Germinal center (tissue), 1 donor: ENCODE measurements at places on chromosomes 11 and 22.

DNA sequence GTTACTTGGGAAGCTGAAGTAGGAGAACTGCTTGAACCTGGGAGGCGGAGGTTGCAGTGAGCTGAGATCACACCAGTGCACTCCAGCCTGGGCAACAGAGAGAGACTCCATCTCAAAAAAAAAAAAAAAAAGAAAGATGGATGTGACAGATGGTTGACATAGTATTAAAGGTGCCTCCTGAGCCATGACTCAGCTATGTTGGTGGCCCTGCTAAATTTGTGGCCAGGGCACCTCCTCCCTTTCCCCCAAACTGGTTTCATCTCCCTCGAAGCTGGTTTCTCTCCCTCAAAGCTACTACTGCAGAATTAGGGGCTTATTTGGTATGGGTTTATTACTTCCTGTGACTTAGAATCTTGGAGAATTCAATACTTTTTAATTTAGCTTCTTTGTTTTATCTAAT is 31.5 kb downstream of the SDHD start:
- DNase-seq = no peak

GRCh38 chr11:12483604-12484003 is 106.2 kb downstream of the PARVA start:
- no peak for DNase-seq

- DNase-seq = no peak
Measured at GRCh38 chr11:31711137-31711536, 100.0 kb downstream of the PAX6 start.

- no peak for DNase-seq
Measured at GRCh38 chr22:49112176-49112575, 715.5 kb downstream of the BRD1 start.

- DNase-seq = no peak
Measured at GRCh38 chr11:8080674-8081590, at the start of gene TUB. Gene TUB (plus strand): TSS chr11:8081211. CDS start chr11:8081511, 300 bp downstream.

DNA sequence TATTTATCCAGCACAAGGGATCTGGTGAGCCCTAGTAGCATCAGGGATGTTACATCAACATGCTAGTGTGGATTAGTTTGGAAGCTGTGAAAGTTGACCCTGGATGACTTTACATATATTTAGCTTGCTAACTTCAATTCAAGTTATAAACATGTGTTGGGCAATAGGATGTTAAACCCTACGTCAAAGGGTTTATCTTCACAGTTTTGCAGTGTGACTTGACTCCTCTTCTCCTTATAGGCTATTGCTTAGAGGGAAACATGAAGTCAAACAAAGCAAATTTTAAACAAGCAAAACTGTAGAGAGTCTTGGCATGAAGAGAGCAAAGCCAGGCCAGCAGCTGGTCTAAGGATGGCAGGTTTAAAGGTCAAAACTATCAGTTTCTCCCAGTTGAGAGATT is 11.3 kb upstream of the CTSC start:
- no peak for DNase-seq

DNA sequence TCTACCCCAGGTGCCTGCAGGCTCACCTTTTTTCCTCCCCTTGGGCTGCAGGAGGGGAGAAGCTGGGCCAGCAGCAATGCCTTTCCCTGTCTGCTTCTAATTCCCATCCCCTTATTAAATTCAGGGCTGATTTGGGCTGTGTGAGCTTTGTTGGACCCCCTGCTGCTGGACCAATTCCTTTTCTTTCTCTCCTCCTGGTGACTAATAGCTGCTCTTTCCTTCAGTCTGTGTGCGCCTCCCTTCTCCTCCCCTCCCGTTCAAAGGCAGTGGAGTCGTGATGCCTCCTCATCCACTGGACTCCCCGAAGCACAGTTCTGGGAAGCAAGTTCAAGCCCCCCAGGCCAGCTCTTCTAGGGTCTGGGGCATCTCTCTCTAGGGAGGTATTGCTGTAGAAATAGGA is 567.9 kb upstream of the CADM1 start:
- DNase-seq = no peak

DNA sequence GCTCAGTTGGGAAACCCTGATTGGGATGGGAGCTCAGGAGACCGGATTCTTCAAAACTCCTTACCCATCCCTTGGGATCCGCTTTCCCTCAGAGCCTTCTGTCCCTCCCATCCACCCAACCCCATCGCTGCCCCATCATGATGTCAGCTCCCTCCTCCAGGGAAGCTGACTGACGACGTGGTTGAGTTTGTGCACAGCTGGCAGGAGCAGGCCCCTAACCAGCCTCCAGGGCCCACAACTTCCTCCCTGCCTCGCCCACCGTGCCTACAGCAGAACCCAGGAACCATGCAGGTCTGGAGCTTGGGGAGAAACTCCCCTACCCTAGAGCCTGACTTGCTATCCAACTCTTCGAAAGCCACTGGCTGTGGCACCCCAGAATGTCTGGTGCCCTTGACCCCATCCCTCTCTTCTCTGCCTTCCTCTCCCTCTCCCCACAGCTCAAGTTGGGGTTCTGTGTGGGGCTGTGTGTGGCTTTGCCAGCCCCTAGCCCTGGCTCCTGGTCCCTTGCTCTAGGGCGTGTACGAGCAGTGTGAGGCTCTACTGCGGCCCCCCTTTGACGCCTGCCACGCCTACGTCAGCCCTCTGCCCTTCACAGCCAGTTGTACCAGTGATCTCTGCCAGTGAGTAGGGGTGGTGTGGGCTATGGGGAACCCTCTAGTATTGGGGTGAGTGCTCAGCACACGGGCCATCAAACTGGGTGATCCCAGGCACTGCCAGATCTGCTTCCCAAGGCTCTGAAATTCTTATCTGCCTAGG is 11.1 kb downstream of the OTOG start:
- no peak for DNase-seq

DNA sequence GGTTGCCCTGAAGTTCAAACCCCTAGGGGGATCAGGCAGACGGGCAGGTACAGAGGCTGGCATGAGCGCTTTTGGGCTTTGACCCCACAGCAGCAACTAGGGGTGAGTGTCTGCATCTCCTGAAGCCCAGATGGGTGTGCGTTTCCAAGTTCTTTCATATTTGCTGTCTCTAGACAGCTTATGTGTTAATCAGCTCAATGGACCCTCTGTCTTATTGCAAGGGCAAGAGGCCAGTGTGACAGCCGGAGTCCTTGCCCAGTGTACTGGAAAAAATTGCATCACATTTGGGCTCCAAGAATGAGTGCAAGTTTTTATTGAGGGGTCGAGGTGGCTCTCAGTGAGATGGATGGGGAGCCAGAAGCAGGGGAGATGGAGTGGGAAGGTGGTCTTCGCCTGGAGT is 1863.7 kb upstream of the RAG2 start:
- no peak for DNase-seq

GRCh38 chr11:104704888-104705287 is 193.4 kb downstream of the CASP12 start:
- no peak for DNase-seq

DNA sequence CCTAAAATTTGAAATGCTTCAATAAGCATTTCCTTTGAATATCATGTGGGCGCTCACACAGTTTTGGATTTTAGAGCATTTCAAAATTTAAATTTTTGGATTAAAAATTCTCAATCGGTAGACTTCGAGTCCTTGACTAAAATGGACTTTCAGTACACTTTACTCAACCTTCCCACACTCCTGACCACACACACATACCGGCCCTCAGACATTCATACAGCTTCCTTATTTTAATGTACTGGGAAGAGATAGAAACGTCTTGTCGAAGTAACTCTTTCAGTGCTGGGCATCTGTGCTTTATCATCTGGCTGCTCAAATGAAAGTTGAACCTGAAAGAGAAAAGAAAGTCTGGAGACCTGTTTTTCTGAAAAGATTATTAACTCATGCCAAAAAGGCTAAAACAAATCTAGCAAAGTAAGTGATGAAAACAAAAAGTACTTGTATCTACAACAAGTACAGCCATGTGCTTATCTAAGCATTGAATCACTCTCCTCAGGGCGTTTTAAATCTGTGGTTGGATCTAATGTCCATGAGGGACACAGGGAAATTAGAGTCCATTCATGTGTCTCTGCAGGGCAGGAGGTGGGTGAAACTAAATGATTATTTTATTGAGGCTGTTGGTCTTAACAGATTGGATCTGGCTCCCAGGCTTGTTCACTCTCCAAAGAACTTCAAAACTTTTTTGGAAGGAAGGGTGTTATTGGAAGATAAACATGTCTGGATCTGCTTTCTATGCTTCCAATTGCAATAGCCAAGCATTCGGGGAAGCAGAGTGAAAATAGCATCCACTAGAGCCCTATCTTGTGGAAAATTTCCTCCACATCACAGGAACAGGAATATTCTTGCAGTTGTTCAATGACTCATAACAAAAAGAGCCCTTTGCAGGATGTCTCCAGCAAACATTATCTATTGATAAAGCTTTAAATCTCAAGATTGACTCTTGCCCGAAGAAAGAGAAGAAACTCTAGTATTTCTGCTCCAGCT is 47.0 kb downstream of the CARD18 start:
- DNase-seq = no peak
